Dermis microvascular lymphatic vessel endothelial cell (primary cell): ENCODE measurements at places on chromosomes 2 and 18. TPM values are rescaled to one million over a fixed set of nuclear protein-coding genes. Genes with fewer than 3 reads are reported as not detected.

DNA sequence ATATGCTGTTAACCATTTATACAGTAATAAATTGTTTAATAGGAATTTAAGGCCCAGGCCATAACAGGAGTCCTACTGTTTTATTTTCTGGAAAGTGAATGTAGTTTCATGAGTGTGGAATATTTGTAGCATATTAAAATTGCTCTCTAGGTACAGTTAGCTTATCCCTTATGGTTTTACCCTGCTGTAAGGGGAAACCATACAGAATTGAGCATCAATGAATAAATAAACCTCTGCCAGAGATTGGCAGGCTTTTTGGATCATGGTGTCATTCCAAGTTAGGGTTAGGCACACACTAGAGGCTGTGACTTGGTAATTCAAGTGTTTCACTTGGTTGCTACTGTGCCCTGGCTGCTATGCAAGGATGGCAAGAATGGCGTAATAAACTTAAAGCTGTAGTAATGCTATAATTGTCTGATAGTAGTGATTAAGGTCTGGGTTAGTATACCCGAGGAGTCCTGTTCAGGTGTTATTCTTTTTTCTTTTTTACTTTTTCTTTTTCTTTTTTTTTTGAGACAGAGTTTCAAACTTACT is 30.4 kb downstream of the BMPR2 start:
- no peak for DNase-seq

Gene MZT2B
- 153 and 186 TPM in 2 replicates for total RNA-seq

Gene IL1RL2
- 0.13 and 0.25 TPM in 2 replicates for total RNA-seq

- DNase-seq: no peak
Measured at GRCh38 chr2:230905448-230906421, 19.3 kb downstream of the GPR55 start.

DNA sequence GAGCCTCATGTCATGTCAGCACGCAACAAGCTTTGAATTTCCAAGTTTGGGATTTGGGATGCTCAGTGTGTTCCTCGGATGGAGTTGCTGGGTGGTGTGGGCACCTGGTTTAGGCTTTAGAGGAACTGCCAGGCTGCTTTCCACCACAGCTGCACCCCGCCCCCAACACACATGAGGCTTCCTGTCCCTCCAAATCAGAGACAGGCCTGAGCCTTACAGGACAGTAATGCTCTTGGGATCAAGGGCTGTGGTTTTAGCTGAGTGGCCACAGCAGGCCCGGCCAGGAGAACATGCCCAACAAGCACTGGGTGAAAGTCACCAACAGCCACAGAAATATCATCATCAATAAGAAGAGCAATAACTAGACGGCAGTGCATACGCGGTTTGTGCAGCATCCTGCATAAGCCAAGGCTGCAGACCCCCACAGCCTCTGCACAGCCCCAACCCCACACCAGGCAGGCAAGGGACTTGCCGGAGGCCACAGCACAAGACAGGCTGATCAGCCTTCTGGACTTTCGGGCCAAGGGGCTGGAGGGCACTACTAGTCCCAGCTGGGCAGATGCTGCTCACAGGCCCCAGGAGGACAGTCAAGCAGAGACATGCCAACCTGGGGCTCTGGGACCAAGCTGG is 29.7 kb upstream of the GPC1 start:
- DNase-seq: no peak

GRCh38 chr2:36568516-36569246 is 29.3 kb downstream of the FEZ2 start:
- DNase-seq: peak; percentile 56

- no peak for DNase-seq
Measured at GRCh38 chr2:216888887-216889622, 29.2 kb upstream of the TNP1 start.

Gene NEU2
- total RNA-seq: not detected in 2 replicates

DNA sequence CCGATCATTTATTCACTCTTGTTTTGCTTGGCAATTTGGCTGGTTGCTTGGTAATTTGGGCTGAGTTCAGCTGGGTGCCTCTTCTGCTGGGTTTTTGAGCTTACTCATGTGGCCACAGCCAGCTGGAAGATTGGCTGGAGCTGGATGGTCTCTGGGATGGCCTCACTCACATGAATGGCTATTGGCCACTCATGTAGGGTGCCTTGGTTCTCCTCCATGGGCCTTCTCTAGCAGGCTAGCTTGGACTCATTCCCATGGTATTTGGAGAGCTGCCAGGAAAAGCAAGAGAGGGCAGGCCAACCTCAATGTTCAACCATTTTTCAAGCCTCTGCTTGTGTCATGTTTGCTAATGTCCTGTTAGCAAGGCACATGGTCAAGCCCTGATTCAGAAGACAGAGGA is 16.9 kb downstream of the ZAP70 start:
- DNase-seq: no peak

GRCh38 chr2:96875498-96876268 is 5.8 kb upstream of the SEMA4C start:
- DNase-seq: no peak

Gene MARCHF4
- 0.13 TPM in 2 replicates for total RNA-seq

- peak; percentile 49 for DNase-seq
Measured at GRCh38 chr2:231640641-231641111, 48.0 kb downstream of the TEX44 start.

DNA sequence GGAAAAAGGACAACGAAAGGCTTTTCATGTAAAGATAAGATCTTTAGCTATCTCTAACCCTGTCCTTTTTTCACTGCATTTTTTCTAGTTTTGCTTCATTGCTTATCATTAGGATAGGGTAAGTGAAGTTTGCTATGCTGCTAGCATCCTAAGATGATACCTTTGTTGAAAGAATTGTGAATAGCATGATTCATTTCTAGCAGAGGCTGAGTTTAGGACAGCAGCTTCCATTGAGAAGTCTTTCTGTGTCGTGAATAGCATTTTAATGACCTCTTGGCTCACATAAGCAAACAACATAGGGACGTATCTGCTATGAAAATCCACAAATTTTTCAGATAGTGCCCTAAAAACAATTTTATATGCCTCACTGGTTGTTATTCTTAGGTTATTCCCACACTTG is 36.4 kb upstream of the GAREM2 start:
- no peak for DNase-seq

- no peak for DNase-seq
Measured at GRCh38 chr2:211463397-211463796, 907.0 kb downstream of the CPS1 start.

DNA sequence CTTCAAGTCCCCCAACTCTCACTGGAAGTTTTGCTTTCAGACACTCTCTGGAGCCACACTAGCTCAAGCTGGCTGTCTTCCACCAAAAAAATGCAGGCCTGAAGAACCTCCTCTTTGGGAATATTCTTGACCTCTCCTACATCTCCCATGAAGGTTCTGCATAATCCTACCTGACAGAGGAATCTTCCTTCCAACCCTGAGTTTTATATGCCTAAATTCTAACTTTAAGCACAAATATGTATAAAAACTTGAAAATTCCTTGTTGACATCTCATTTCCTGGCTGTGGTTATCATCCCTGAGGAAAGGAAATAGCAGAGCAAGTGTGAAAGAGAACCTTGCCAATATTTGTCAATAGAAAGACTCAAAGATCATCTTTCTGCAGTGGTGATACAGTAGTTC is 249.0 kb downstream of the LPIN1 start:
- peak; percentile 12 for DNase-seq

GRCh38 chr2:220787251-220787650 is 784.9 kb downstream of the EPHA4 start:
- no peak for DNase-seq

Gene ITPRIPL1
- 4.0 and 4.4 TPM in 2 replicates for total RNA-seq

- no peak for DNase-seq
Measured at GRCh38 chr2:201872591-201872990, 66.3 kb downstream of the CDK15 start.

Gene ERLEC1
- 46.5 and 67.1 TPM in 2 replicates for total RNA-seq

GRCh38 chr2:119721462-119721861 is 38.3 kb upstream of the PTPN4 start:
- DNase-seq: no peak

GRCh38 chr2:8103085-8103708 is 578.7 kb upstream of the ID2 start:
- no peak for DNase-seq

Gene TSPYL6
- not detected in 2 replicates for total RNA-seq

Gene STARD6
- 0.13 and 0.26 TPM in 2 replicates for total RNA-seq
